NCI-H2029 treated with DMSO at 0.1 percent for 48 hours (cell line): ENCODE measurements at places on chromosomes 7 and 10.

- no peak for DNase-seq
These were observed 10.0 kb upstream of the PROSER2 start for GRCh38 chr10:11813177-11813576.

DNA sequence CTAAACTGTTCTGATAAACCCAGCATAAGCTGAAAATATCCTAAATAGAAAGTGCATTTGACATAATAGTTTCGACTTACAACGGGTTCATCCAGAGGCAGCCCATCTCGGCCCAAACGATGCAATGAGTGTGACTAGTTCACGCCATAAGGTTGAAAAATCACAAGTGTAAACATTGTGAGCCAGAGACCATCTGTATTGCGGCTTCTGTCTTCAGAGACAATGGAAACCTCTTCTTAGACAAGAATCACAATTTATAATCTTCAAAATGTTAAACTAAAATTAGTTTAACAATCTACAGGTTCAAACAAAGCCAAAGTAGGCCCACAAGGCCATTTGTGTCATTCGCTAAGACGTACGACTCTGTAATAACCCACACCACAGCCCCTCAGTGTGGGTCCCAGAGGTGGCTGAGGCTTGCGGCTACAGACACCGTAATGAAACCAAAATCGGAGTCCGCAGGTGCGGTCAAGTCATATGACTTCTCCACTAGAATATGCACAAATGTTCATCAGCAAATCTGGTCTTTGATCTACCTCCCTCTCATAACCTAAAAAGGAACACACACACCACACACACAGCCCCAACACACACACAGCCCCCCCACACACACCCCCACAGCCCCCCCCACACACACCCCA lies 81.8 kb downstream of the DIP2C start:
- no peak for DNase-seq

DNA sequence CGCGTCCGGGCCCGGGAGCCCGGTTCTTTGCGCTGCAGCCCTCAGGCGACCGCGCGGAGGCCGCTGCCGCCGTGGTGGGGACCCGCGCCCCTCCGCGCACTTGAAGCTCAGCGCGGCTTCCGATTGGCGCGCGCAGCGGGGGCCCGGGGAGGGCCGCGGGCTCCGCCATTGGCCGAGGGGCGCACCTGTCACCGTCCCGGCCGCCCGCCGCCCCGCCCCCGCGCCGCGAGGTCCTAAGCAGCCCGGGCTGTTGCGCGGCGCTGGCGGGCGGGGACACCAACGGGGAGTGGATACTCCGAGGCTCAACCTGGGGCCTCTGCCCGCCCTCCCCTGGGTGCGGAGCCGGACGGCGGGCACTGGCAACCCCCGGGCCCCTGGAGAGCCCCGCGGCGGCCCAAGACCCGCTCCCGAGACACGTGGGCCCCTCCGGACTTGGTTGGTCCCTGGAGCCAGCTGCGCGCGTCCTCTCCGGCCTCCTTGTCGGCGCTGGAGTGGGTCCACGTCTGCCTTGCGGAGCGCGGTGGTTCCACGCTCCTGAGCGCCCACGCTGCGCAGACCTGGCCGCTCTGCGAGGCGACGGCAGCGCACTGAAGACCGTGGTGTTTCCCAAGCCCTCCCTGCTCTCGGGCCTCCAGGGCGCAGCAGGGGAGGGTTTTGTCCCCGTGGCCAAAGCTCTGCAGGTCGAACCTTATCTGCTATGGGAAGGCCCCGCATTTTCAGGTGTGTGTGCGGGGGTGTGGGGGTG lies at the start of gene MNX1:
MNX1 (minus strand) TSS at position 76 of the 745 bp plus-strand sequence. CDS start 313 bp downstream, outside the sequence.
- no peak for DNase-seq

- no peak for DNase-seq
These were observed 353.5 kb upstream of the LRGUK start for GRCh38 chr7:133773601-133774000.

DNA sequence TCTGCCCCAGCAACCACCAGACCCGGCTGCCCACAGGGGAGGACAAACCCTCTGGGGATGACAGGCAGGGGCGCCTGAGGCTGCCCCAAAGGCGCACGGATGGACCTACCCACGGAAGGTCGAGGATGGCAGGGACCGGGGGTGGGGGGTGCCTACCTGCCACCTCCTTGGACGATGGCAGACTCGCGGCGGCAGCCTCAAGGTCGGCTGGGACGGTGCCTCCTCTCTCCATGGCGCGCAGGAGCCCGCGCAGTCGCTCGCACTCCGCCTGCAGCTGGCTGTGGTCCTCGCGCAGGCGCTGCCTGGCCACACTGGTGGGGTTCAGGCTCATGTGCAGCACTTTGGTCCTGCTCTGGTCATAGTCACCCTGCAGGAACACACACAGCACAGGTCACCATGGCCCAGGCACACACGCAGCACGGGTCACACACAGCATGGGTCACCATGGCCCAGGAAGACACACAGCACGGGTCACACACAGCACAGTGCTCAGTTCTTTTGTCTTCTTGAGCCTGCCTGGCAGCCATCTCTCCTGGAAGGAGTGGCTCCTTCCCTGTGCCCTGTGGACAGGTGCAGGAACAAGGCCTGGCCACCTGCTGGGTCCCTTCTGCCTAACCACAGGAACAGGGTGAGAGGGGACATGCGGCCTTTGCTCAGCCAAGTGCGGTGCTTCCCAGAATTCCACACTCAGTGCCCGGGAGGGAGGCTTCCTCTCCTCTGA lies 266.6 kb downstream of the ELFN1 start:
- no peak for DNase-seq

GRCh38 chr10:132698761-132699391 lies 87.1 kb downstream of the NKX6-2 start:
- no peak for DNase-seq

DNA sequence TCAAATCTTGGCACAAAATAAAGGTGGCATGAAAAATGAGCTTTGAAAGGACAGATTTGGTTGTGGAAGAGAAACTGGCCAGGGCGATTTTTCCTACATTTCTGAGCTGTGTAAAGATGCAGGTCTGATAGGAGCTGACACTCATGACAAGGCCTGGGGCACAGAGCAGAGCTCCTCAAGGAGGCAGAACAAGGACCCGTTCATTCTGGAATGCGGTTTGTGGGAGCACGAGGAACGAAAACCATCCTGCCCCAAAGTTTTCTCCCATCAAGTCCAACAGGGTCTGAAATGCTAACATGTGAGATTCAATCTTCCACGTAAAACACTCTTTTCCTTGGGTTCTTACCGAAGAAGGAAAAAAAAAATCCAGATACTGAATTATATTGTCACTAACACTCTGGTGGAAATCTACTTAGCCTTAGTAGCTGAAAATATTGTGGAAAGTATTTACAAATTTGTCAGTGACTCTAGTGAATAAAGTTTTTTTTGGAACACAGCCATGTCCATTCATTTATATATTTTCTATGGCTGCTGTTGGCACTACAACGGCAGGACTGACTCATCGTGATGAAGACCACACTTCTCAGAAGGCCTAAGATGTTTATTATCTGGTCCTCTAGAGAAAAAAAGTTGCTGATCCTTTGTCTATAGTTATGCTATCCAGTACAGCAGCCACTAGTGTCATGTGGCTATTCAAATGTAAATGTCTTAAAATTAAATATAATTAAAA lies 215.7 kb downstream of the BAMBI start:
- no peak for DNase-seq

DNA sequence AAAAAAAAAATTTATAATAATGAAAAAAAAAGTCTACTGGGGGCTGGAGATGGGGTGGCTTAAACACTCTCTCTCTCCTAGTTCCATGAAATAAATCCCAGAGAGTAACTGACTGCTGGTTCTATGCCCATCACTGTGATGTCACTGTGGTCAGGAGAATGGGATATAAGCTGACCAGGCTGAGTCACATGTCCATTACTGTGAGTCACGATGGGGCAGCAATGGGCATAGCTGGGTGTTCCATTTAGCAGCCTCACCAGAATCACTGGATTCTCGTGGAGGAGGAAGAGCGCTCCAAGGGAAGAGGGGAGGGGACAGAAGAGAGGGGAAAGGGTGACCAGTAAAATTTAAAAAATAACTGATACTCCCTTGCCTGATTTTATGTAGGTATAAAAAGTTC lies 37.1 kb downstream of the MASTL start:
- no peak for DNase-seq

GRCh38 chr7:139683137-139683921 lies 94.5 kb downstream of the HIPK2 start:
- DNase-seq = no peak

DNA sequence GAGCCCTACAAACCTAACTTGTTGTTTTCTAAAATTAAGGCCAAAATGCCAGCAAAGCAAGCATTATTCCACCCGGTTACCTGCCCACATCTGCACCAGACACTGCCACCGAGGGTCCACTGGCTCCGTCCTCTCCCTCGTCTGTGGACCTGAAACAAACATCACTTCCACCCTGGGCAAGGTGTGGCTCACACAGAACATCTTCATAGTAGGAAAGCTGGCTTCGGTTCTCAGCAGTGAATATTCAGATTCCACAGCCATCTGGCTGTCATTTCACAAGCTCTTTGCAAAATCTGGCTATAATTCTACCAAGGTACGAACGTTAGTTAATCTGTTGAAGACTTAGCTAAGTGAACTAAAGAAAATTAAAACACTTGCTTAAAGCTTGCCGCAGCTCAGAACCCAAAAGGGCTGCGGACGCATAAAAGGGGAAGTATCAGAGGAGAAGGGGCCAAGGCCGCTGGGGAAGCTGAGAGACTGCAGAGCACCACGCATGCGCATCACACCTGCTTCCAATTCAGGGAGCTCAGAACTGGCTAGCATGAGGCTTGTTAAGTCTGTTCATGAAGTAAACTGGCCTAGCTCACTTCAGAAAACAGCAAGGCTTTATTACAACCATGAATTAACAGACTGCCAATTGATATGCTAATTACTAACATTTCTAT lies 46.1 kb downstream of the PTPRN2 start:
- no peak for DNase-seq

- no peak for DNase-seq
These were observed 31.2 kb downstream of the ARMH3 start for GRCh38 chr10:102024799-102025198.

DNA sequence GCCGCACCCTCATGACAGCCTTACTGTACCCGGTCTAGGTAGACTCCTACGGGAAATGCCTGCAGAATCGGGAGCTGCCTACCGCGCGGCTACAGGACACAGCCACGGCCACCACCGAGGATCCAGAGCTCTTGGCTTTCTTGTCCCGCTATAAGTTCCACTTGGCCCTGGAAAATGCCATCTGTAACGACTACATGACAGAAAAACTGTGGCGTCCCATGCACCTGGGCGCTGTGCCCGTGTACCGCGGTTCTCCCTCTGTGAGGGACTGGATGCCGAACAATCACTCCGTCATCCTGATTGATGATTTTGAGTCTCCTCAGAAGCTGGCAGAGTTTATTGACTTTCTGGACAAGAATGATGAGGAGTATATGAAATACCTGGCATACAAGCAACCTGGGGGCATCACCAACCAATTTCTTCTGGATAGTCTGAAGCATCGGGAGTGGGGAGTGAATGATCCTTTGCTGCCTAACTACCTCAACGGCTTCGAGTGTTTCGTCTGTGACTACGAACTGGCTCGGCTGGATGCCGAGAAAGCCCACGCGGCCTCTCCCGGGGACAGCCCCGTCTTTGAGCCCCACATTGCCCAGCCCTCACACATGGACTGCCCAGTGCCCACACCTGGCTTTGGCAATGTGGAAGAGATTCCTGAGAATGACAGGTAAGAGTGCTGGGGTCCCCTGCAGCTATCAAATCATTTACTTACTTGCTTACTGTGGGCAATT lies 8.5 kb upstream of the CHCHD1 start:
- no peak for DNase-seq

- DNase-seq = no peak
These were observed 254.3 kb upstream of the LYZL1 start for GRCh38 chr10:29034592-29034991.

GRCh38 chr7:96838481-96838880 lies 128.8 kb upstream of the SEM1 start:
- DNase-seq = no peak

DNA sequence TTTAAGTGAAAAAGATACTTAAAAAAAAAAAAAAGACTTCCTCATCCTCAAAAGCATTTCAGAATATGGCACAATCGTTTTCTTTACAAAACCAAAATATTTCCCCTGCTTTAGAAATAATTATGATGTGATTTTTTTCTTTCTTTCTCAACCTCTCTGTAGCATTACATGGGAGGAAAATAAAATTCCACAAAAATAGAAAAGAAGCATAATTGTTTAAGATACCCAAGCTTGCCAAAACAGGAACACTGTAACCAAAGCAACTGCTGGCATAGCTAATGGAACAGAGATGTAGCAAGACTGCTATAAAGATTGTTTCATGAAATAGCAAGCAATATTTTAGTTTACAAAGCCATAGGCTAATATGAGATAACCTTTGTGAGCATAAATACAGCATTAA lies 75.6 kb upstream of the GPR22 start:
- no peak for DNase-seq

- no peak for DNase-seq
These were observed 223.1 kb upstream of the PPP2R2D start for GRCh38 chr10:131677671-131678070.

- DNase-seq = no peak
These were observed 260.3 kb downstream of the SNX13 start for GRCh38 chr7:17680026-17680425.

DNA sequence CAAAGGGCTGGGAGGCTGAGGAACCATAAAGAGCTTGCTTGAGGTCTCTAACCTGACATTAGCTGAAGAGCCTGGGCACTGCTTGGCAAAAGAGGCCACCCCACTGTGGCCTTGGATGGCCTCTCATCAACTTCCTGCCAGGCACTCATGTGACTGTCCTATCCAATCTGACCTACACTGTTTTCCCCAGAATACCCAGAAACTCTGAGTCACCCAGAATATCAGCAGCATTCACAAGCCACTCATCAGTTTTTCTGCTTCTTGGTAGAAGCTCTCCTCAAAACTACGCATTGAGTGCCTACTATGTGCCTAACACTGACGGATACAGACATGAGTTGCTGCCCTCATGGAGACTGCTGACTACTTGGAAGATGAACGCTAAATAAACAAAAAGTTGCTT lies 4.1 kb upstream of the NT5C2 start:
- DNase-seq = no peak

- DNase-seq = no peak
These were observed 602.3 kb downstream of the SORCS3 start for GRCh38 chr10:105243381-105243780.

DNA sequence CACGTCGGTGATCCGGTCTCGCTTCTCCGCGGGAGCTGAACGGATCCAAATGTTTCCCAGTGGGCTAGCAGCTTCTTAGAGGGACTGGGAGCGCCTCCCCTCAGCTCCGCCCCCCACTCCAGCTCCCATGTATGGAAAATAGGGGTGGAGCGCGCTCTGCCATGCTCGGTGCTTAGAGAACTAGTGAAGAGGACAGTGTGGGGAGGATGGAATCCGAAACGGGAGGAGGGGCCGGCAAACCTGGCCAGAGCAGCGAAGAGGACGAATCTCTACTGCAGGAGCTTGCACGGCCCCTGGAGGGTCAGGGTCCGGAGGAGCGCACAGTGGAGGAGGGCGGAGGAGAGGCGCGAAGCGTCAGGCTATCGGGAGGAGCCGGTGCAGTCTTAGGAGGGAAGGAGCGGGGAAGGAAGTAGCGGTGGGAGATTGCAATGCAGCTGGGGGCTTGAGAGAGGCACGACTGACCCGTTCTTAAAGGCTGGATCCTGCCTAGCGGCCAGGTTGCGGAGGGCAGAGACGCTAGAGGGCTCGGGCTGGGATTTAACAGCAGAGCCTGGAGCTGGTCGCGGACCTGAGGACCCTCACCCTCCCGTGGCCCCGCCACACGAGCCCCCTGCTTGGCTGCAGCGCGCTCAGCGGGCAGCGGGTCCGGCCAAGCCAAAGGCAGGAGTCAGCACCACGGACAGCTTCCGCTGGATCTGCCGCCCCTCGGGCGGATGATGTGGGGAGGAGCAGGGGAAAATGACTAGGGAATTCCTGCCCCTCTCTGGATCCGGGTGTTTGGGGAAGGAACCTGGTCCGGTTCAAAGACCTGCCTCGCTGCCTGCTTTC lies at the start of gene PRLHR:
PRLHR (minus strand) TSS at position 51 of the 828 bp plus-strand sequence. CDS start 404 bp downstream, outside the sequence.
- DNase-seq = no peak
